Astrocyte of the hippocampus (primary cell): ENCODE measurements at places on chromosomes 6 and 20.

DNA sequence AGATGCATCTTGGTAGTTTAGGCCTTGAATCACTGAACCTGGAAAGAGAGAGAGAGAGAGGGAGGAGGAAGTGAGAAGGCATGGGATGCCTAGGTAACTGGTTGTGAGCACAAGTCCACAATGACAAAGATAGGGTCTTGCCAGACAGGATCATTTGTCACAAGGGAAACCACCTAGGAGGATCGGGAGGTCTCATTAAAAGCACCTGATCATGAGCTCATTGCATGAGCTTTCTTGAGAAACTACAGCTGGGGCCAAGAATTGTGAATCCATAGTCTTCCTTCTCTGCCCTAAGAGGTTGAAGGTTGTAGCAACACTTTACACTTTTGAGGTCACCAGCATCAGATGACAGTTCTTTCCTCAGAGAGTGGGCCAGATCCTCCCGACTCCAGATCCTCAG, 195.7 kb downstream of the CD83 start:
- no peak for DNase-seq

DNA sequence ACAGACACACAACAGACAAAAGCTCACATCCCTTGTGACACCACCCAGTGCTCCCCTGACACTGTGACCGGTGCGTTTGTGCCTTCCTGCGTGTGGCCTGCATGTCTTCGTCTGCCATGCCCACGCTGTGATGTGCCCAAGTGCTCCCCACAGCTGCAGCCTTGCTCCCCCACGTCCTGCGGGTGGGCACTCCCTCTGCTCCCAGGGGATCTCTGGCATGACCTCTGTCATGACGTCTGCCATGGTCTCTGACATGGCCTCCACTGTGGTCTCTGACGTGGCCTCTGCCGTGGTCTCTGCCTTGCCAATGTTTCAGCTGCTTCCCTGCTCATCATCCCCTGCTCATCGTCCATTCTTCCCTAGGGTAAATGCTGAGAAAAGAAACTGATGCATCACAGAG, 200.9 kb downstream of the DLL1 start:
- no peak for DNase-seq

DNA sequence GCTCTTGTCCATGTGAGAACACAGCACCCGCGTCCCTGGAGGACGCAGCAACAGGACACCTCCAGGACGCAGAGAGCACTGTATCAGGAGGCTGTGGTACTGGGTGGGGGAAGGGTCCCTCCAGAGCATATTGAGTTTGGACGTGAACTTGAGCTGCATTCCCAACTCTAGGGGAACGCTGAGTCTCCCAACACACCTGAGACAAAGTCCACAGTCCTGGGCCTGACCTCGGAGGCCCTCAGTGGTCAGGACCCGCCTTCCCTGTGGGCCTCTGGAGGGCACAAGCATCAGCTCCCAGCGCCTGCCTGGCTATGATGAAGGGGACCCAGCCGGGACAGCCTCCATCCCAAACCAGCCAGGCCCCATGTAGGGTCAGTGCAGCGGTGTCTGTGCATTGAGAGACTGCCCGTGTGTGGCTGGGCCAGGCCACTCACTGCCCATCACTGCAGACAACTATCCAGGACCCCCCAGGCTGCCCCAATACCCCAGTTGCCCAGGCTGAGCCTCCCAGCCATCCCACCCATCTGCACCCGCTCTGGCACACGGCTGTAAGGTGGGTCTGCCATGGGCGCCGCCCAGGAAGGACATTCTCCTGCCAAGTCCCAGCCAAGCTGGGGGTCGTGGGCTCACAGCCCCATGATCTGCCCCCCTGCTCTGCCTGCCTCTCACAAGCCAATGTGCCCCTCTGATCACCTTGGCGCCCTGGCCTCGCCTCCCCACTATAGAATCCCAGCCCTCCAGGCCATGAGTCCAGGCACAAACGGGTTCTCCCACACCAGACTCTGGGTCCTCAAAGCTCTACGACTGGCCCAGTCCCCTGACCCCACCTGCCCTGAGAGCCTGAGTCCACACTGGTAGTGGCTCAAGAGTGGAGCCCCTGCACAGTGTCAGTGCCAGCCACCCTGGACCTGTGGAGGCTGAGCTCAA, 115.7 kb downstream of the TAF4 start:
- no peak for DNase-seq

GRCh38 chr6:118659513-118660217, 8.3 kb upstream of the CEP85L start:
- no peak for DNase-seq

DNA sequence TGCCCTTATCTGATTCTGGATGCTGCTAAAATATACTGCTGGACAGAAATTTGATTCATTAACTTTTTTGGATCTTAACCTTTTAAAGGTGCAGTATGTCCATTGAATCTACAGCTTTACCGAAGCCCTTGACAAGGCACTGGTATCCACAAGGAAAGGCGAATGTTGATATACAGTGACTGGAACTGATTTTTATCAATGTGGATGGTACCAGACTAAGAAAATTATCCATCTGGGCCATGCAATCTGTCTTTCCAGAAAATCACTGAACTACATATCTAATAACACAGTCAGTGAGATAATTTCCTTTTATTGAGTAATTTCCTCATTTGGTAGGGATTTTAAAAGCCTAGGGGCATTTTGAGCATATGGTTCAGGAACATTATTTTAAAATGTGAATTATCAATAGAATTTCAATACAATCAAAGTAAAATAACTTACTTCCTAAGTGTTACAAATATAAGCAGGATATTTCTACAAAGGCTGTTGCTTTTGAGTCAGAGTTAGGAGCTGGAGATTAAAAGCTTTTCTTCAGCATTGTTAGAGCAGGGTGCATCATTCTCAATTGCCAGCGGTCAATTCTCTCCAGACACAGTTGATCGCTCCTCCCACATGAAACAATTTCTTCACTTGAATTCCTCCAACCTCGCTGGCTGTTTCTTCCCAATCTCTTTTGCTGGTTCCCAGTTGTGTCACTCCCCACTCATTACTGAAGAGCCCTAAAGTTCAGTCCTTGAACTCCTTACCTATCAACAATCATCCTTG, 585.3 kb upstream of the FLRT3 start:
- no peak for DNase-seq

DNA sequence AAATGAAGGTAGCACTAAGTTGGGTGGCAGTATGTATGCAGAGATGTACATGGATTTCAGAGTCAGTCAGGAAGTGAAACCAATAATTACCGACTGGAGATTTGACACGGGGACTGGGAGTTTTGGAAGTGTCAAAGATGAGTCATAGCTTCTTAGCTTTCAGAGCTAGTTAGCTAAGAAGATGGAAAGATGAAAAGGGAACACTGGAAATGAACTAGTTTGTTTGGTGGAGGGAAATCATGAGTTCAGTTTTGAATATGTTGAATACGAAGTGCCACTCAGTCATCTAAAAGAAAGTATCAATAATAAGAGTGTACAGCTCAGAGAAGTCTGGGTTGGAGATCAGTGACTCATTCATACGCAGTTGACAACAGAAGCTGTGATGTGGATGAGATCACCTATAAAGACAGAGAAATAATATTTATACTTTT, 7.5 kb downstream of the ESF1 start:
- peak; percentile 42 for DNase-seq

GRCh38 chr6:110043366-110043994, 65.4 kb downstream of the GPR6 start:
- DNase-seq = no peak

GRCh38 chr6:4374216-4374615, 238.8 kb upstream of the ECI2 start:
- no peak for DNase-seq

- no peak for DNase-seq
These were observed 47.8 kb downstream of the CDH22 start for GRCh38 chr20:46260480-46260879.

DNA sequence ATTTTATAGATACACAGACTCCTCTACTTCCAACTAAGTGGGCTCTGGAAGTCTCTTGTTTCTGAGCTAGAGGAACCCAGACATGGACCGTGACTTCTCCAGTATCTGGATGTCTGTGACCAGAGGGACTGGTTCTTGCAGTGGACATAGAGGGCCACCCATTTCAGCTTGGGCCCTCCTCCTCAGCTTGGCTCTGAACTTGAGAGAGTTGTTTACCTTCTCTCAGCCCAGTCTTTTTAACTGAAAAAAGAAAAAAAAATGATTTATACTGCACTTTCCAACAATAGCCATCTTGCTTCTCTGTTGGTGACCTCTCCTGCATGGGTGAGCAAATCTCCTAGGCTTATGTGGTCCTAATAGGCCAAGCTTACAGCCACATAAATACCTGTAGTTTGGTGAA, 60.3 kb upstream of the TMEM181 start:
- no peak for DNase-seq
